ENCODE measurements at places on chromosomes 1 and 21.

GRCh38 chr21:42239973-42240372, 21.0 kb downstream of the ABCG1 start:
- DNase-seq = no peak

DNA sequence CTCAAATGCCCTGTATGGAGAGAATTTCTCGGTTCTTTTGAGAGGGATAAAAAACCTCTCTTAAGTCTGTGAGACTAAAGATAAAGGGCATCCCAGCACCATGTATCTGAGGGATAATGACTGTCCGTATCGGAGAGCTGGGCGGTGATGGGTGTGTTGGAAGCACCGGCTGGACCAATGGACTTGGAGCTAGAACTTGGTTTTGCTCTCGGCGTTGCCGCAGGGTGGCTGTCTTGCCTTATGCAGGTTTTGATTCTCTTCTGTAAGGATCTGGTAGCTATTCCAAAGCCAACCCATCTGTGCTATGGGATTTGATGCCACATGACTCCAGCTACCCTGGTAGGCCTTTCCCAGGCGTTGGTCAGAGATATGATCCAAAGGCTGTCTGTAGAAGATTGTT, 348.8 kb downstream of the KIF26B start:
- no peak for DNase-seq

DNA sequence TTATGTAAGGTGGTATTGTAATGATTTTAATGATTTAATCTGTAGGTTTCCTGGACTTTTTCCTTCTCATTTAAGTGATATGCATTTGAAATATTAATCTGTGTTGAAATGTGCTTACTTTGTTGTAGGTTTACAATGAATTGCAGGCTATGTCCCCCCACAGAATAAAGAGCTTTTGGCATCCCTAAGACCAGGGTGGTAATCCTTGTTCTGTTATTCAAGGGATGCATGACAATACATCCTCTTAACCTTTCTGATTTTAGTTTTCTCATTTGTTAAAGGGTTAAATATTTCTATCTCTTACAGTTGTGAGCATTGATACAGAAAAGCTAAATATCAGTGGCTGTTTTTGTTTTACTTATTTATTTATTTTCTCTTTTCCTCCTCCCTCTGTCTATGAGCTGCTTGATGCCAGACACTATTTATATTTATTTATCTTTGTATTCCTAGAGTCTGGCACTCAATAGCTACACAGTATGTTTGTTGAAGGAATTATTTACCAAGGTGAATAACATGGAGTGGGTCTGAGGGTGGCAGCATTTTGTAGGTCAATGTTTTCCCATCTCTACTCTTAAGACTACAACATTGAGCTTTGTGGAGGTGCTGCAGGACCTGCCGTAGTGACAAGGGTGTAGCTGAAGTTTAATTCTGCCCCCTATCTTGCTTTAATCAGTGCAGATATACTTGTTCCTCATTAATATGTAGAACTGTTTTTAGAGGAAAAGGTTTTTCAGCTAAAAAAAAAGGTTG, 19.9 kb upstream of the ADGRL2 start:
- DNase-seq = no peak

DNA sequence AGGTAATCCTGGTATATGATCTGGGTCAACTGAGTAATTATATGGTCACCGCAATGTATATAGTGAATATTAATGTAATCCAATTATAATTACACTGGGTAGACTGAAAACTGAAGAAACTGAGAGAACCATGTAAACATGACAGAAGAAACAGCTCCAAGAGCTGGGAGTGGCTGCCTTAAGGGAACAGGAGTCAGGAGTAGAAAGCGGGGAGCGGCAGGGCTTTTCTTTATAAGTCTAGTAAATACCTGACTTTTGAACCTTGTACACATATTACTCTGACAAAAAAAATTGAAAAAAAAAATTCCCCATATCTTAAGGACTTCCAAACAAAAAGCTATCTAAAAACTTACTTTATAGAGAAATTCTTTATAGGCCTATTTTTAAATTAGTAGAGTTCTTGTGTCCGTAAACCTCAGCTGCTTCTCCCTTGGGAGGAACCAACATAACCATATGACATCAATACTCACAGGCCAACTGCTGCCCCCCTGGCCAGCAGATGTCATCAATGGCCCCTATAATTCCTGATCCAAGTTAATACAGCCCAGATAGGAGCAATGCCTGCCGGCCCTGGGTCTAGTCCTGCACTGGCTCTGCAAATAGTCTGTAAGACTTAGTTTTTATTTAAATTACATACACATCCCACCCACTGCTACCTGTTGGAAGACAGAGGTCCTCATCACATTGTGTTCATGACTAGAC, 33.8 kb downstream of the THAP3 start:
- no peak for DNase-seq

- DNase-seq = peak; percentile 39
Observed at GRCh38 chr1:78619803-78620579, at the start of gene IFI44L. Gene IFI44L, plus strand, starts transcription at chr1:78620448. Its CDS starts 7,468 bp downstream, at chr1:78627916.

DNA sequence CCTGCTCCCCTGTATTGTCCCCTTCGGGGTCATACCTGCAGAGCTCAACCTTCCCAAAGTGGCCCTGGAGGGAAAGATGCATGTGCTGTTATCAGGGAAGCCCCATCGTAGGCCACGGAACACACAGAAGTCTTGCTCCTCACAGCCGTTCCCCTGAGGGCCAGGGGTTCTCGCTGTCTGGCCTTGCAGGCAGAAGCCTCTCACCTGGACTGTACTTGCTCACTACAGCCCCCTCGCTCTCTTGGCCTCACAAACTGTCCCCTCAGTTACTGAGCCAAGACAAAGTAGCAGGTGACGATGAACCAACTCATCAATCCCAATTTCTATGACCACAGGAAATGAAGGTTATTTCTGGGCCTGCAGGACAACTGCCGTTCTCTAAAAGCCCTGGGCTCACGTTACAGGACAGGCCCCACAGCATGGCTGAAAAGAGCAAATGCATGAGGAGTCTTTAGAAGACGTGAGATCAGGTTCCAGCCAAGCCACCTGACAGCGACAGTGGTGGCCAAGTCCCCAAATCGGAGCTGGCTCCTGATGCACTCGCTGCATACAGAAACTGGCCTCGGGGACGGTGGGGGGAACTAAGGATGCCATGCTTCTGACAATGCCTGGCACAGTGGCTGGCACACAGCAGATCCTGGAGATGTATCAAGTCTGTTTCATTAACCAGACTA, 95.0 kb downstream of the RAVER2 start:
- no peak for DNase-seq

DNA sequence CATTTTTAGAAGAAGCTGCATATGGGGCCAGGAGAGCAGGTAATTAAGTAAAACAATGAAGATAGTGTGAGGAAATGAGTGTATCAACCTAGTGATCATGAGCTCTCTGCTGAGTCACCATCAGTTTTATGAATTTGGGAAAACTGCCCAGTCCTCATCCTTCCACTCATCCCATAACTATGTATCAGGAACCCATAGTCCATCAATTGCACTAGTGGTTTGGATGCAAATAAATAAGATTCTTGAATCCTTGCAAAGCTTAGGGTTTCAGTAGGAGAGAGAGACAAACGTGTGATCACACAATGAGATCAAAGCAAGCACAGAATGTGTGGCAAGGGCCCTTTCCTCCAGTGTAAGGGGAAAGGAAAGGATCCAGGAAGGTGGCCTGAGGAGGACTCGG, 145.6 kb downstream of the ZZZ3 start:
- DNase-seq = peak; percentile 95

GRCh38 chr1:110012100-110012780, 22.2 kb upstream of the STRIP1 start:
- DNase-seq = no peak

- no peak for DNase-seq
Observed at GRCh38 chr1:234879147-234880080, 249.2 kb downstream of the TOMM20 start.

DNA sequence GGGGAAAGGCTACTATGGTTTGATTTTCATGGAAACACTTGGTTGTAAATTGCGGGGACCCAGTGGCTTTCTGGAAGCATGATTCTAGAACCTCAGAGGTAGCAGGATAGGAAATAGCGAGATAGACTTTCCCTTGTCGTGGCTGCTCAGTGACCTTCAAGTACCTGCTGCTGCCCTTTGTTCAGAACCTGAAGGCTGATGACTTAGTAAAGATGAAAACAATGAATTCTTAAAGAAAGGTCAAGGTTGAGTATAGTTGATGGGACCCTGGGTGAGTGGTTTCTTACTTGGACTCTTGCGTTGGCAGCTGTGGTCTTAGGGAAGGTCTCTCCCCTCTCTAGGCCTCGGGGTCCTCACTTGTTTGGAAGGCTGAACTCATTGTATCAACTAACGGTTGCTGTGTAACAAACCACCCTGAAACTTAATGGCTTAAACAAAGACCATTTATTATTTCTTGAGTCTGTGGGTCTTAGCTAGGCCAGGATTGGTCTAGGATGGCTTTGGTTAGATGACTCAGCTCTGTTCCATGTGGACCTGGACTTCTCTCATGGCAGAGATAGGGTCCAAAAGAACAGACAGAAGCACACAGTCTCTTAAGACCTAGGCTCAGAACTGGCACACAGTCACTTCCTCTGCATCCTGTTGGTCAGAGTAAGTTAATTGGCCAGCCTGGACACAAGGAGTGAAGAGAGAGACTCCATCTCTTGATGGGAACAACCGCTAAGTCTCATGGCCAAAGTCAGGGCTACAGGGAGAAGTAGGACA, 89.2 kb upstream of the SELENON start:
- DNase-seq = no peak

DNA sequence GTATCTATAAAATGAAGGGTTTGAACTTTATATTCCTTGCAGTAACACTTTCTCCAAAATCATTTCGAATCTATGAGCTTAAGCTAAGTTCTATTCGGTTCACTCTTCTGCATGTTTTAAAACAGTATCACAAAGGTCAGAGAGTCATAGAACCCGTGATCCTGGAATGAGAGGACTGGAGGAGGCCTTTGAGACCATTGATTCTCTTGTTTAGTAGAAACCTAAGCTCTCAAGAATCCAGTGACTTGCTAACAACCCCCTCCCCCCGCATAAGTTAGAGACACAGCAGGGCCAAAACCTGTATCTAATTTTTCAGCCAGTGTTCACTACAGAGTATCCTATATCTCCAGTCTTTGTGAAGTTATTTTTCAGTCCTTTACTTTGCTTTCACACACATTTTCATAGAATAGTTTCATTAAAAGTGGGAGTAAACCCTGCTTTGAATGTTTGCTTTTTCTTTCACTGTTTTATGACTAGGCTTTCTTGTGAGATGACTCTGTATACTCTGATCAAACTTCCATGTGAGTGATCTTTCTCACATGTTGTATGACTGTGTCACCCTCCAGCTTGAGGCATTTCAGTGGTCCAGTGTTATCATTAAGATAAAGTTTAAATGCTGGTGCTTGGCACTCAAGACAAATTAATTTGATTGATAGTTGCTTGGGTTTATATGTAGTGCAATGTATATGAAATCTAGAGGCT, 275.4 kb upstream of the SGIP1 start:
- no peak for DNase-seq

DNA sequence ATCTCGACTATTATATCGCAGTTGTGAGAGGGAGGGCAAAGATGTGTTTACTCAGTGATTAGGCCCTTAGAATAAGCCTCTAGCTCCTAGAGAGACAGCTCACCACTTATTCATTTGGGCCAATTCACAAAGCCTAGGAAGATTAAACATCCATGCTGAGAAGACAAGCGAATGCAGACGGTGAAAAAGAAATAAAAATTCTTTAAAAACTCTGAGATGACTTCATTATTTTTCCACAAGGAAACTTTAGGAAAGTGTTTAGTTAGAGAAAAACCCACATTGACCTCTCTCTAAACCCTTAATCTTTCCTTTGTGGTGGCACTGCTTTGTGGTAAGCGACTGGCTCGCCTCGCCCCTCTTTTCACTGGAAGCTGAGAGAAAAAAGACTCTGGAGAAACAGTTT, 146.8 kb upstream of the DMRTA2 start:
- DNase-seq = no peak

DNA sequence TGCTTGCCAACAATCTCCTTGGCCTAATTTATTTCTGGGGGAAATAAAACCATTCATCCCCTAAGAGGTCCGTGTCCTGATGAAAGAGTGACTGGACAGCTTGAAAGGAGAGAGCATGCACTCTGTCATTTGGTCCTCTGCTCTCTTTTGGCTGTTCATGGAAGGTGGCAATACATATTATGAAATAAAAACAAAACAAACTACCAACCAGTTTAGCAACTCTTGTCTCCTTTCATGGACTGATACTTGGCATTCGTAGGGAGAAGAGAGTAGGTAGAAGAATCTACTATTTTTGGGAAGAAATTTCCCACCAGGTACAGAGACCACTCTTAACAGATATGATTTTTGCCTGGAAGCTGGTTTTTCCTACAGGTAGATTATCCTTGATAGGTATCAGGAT, 746 bp upstream of the C1orf116 start:
- no peak for DNase-seq

All from AG09309 (cell line).